ENCODE measurements at places on chromosomes 1 and 21.

- DNase-seq: no peak
Observed at GRCh38 chr1:23217421-23218115, at the start of gene HTR1D. Gene HTR1D (minus strand): TSS chr1:23217502. CDS start chr1:23194219, 23,283 bp downstream.

DNA sequence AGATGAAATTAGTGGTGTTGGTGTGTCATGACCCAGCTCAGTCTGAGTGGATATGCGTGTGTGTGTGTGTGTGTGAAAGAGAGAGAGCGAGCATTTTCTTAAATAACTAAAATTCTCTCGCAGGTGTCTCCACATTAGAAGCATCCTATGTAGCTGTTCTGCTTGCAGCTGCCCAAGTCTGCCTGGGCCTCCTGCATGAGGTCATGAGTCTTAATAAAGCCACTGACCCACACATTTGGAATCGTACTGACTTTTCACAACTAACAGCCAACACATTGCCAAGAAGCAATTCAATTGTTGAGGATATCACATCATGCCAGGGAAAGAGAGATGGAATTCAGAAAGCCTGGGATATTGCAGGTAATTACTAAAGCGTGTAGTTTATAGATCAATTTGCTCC lies 238.2 kb upstream of the AJAP1 start:
- no peak for DNase-seq

- no peak for DNase-seq
Observed at GRCh38 chr1:89755591-89755990, 65.2 kb upstream of the LRRC8D start.

- no peak for DNase-seq
Observed at GRCh38 chr1:22383526-22384294, 67.9 kb upstream of the ZBTB40 start.

- DNase-seq: no peak
Observed at GRCh38 chr1:28526886-28527285, 21.0 kb downstream of the RCC1 start.

- DNase-seq: no peak
Observed at GRCh38 chr1:2496087-2496622, 20.1 kb downstream of the PLCH2 start.

GRCh38 chr1:76080552-76081079 lies 6.1 kb downstream of the ST6GALNAC3 start:
- no peak for DNase-seq

Data from HL-60 (cell line).